ENCODE measurements at places on chromosomes 6 and 20.

DNA sequence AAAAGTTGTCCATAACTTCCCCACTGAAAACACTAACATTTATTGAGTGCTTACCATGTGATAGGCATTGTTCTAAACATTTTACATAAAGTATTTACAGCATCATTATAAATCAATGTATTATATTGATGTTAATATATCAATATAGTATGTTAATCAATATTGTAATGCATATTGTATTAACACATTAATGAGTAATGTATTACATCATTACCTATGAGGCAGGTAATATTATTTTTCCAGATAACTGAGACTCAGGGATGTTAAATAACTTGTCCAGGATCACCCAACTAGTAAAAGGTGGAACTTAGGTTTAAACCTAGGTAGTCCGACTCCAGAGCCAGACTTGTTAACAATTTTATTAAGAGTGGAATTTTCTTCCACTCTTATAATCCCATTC is 12.2 kb upstream of the TREM2 start:
- DNase-seq: no peak

- DNase-seq: no peak
Observed at GRCh38 chr20:63509088-63509564, 10.2 kb upstream of the EEF1A2 start.

DNA sequence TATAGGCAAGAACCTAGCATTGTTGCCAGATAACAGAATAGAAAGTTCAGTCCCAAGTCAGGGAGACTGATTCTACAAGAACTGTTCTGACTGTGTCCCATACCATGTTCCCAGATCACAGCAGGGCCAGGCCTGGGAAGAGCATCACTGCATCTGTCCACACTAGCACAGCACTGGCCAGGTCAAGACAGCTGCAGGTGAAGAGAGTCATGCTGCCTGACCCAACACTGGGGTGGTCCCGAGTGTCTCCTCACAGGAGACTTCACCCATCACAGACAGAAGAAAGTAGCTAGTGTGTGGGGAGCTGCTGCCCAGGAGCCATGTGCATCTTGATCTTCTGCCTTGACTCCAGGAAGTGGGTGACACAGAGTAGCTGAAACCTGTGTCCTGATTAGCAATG is 1.3 kb upstream of the CST9L start:
- DNase-seq: no peak

DNA sequence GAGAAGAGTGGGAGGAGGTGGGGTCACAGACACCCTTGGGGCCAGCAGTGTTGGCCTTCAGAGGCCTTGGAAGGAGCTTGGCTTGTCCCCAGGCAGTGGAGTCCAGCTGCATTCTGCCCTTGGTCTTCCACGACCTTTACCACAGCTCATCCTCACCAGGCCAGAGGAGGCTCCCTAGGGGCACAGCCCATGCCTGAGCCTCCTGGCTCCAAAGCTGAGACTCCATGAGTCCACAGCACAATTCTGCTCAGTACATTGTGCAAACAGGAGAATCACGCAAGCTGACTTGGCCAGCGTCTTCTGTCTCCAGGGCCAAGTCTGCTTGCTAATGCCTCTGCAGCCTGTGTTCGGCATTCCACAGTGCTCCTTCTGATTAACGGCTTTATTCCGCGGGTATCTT is 337.2 kb downstream of the SMOC2 start:
- DNase-seq: no peak

DNA sequence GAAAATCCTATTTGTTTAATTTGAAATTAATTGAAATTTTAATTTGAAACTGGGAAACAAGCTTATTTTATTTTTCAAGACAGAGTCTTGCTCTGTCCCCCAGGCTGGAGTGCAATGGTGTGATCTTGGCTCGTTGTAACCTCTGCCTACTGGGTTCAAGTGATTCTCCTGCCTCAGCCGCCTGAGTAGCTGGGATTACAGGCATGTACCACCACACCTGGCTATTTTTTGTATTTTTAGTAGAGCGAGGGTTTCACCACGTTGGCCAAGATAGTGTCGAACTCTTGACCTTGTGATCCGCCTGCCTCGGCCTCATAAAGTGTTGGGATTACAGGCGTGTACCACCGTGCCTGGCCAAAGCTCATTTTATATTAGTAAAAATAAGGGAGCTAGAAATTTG is 4.2 kb downstream of the SRSF3 start:
- no peak for DNase-seq

DNA sequence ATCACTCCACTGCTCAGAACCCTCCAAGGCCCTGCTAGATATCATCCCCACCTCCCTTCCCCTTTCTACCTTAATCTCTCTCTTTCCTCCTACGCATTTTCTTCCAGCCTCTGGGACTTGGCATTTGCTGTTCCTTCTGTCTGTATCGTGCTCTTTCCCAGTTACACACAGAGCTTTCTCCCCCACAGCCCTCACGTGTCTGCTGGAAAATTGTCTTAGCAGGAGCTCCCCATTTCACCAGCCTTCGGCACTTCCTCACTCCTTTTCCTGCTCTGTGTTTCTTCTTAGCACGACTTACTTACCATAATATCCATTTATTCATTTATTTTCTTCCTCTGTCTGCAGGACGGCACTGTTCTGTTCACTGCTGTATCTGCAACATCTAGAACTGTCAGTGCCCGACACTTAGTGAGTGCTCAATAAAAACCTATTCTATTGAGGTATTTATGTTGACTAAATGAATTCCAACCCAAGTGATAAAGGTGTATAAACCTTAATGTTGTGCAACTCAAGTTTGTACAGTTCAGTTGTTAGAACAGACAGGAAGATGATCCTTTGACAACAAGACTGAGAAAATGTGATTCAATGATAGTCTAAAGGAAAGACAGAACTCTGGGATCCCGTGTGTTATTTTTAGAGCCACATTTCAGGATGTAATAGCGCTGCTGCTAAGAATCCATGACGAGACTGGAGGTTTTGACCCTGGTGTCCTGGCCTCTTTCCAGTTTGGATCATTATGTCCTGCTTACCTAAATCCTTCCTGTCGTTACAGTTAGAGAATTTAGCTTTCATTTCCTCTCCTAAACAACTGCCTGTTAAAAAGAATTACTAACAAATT is 170.1 kb upstream of the LAMP5 start:
- no peak for DNase-seq

DNA sequence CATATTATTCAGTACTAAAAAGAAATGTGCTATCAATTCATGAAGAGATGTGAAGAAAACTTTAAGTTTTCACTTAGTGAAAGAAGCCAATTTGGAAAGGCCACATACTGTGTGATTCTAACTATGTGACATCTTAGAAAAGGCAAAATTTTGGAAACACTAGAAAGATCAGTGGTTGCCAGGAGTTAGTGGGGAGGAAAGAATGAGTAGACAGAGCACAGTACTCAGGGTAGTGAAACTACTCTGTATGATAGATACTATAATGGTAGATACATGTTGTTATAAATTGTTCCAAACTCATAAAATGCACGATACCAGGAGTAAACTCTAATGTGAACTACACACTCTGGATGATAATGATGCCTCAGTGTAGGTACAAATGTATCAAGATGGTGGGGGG is 14.2 kb downstream of the NCOA3 start:
- DNase-seq: no peak

DNA sequence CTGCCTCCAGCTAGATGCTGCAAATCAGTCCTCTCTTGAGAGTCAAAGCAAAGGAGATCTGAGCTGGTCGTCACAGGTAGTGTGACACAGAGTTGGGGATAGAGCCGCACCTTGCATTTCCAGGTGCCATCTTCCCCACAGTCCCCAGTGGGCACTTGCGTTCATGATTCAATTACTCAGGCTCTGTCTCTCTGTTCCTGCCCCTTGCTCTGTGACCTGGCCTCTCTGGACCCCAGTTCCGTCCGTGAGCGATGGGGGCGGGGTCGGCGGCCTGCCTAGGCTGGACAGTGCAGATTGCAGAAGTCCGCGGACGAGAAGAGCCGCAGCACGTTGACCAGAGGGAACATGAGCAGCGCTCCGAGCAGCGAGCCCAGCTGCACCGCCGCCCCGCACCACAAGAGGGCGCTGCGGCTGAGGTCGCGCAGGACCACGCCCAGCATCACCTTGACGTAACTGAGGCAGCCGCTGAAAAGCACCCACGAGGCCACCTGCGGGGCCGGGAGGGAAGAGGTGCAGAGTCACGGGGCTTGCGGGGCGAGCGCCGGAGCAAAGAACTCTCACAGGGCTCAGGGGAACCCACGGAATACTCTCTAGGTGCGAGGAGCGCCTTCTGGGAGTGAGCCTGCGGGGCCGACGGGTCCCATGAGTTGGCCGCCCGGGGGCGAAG is 7.4 kb downstream of the SLC52A3 start:
- no peak for DNase-seq

- no peak for DNase-seq
Observed at GRCh38 chr6:112288475-112288874, 34.1 kb upstream of the LAMA4 start.

DNA sequence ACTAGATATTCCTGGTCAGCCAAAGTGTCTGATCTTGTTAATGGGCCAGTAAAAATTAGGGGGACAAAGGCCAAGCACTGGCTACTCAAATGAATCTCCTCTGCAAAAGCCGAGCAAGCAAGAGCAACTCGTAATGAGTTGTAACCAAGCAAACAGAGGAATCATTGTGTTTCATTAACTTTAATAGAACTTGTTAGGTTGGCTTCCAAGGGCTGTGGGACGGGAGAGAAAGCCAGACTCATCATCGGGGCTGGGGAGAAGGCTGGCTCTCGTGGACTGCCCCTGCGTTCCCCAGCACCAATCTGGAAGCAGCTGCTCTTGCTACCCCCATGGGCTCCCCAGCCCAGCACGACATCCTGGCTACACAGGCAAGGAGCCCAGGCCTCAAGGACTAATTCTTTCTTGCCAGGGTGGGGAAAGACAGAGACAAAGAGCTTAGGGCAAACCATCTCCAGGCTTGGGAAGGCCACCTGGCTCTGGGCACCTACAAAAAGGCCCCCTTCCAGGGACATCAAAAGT is 10.5 kb upstream of the SCUBE3 start:
- DNase-seq: no peak

GRCh38 chr6:2558098-2558680 is 192.5 kb downstream of the MYLK4 start:
- no peak for DNase-seq

DNA sequence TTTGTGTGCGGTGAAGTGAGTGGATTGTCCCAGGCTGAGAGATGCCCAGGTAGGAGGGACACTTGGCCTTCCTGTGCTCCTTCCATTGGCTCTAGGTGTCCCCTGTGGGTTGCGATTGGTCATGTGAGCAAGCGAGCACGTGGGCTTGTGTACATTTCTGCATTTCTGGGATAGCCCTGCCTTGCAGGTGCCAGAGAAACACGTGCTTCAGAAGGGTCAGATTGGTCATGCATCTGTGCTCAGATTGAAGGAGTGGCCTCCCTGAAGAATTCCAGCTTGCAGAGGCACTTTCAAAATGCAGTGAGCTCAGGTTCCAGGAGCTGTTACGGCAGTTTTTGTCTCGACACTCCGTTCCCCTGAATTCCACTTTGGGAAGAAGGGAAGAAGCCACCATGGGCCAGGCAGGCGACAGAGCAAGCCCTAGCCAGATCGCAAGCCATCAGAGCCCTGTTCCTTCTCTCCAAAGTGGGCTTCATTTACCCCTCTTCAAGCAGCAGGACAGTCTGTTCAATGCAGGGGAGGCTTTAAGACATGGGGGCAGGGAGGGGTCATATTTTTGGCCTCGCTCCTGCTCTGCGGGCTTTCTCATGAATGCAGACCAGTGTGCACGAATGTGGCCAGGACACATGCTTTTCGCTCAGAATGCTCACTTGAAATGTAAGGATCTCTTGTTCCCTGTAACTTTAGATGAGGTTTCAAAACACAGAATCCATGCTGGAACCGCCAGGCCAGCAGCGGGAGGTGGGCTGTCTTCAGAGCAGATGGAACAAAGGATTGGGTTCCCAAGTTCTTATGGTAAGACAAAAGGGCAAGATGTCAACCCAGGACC is 78.6 kb upstream of the AKAP12 start:
- no peak for DNase-seq
